Esophagus squamous epithelium (tissue), 5 donors: ENCODE measurements at places on chromosomes 13 and 19.

- peak; percentile 54 for DNase-seq
Observed at GRCh38 chr19:947707-948539, 22.1 kb downstream of the ARID3A start.

DNA sequence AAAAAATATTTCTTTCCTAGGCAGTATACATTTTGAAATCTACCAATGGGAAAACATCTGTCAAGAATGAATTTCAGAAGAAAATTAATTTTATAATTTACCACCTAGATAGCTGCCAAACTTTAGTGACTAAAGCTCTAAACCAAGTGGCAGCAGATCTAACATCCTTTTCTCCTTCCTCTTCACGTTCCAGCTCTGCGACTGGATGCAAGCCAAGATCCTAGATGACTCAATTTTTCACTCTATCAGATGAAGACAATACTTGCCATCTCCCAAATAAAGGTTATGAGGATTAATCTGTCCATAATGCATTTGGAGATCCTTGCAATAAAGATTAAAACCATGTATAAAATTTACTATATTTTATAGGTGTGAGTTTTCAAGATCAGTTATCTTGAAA, 66.7 kb upstream of the MIR17HG start:
- no peak for DNase-seq

- DNase-seq = no peak
Observed at GRCh38 chr13:106349080-106349931, 186.2 kb downstream of the EFNB2 start.

DNA sequence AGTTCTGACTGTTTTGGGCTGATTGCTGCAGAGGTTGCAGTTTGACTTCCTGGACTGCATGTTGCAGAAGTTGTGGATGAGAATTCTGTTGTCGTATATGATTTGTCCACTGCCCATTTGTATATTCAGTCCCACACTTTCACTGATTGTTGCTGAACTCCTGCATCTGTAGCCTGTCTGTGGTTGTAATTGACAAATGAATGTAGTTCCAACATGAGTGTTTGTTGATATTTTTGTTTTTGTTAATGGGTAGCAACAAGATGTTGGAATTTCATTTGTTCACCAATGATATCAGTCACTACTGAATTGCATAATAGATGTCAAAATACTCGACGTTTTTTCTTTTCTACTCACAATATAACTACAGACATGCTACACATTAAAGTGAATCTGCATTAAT, 533.9 kb downstream of the DCT start:
- DNase-seq = no peak

DNA sequence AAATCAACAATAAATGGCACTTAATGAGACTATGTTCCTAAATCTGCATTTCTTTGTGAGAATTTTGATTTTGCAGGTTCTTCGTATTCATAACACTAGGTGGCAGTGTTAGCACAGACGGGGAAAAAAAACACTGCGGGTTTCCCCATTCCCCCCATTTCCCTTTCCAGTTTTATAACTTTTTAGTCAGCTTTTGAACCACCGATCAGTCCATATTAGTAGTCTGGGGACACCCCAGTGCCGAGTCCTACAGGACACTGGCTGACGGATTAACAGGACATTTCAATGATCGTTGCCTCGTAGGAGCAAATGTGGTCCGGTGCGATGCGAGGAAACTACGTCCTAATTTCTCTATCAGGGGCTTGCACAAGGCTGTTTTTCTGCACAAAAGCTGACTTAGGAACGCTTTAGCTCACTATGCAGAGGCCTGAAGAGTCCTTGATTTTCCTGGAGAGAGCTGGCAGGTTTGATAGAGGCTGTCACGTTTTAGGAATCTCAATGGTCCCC, 234.3 kb downstream of the LMO7 start:
- no peak for DNase-seq

- DNase-seq = no peak
Observed at GRCh38 chr13:114104655-114105520, 27.5 kb downstream of the RASA3 start.

GRCh38 chr19:49831592-49831991, 13.5 kb downstream of the MED25 start:
- no peak for DNase-seq

DNA sequence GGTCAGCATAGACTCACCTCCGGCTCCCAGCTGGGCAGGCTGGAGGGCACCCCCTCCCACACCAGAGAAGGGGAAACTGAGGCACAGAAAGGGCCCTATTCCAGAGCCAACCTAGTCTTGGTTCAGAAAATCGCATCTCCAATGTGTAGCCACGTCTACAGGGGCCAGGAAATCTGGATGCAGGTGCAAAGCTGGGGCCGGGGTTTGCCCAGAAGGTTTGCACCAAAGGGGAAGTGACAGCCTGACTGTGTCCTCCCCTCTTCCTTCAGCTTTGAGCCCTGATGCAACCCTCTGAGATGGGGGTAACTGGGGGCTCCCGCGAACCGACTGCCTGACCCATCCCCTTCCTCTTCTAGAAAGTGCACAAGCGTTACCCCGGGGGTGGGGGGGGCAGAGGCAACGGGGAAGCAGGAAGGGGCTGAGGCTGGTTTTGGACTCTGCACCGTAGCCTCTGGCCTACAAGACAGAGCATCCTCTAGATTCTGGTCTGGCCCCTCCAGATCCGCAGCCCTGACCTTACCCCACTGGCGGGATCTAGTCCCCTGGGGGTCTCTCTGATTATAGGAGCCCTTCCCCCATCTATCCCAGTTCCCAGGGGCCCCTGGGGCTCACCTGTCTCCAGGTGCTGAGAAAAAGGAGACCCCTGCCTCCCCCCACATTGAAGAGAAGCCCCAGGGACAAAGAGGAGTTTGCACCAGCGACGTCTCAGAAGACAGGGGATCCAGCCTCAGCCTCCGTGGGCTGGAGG, 1.1 kb upstream of the ONECUT3 start:
- DNase-seq = no peak

DNA sequence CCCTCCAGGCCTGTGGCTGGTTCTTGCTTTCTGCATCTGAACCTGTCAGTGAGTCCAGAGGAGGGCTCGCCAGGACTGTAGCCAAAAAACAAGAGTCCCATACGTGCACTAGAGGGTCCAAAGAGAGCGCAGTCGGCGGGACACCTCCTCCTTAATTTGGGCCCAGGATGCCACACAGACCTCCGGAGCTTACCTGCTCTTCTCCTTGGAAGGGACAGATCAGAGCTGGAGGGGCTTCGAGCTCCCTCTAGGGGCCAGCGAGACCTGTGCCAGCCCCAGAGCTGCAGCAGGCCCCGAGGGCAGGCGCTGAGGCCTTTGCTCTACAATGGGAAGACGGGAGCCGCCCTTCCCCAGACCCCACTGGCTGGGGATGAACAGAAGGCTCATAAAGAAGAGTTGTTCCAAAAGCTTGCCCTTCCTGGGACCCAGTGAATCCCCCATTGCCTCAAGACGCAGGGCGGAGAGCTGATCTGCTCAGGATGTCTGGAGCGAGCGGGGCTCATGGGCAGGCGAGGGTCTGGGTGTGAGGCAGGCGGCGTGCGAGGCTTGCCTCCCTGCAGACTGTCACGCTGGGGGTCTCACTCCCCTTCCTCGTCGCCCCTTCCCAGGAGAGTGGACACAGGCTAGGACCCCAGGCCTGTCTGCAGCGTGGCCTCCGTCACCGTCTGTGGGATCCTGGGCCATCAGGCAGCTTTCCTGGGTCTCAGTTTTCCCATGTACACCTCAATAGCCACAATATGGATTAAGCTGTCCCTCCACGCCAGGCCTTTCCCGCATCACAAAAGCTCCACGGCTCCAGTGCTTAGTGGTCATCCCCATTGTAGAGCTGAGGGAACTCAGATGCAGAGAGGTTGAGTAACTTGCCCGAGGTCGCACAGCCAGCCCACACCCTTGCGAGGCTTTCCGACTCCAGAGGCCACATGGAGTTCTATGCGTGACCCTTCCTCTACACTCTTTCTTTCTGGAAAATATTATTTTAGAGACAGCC, 46.9 kb upstream of the VSTM2B start:
- no peak for DNase-seq

- DNase-seq = no peak
Observed at GRCh38 chr19:54803410-54803809, at the start of gene KIR2DL4. Gene KIR2DL4, plus strand, starts transcription at chr19:54803610. Its CDS starts 42 bp downstream, at chr19:54803652.

DNA sequence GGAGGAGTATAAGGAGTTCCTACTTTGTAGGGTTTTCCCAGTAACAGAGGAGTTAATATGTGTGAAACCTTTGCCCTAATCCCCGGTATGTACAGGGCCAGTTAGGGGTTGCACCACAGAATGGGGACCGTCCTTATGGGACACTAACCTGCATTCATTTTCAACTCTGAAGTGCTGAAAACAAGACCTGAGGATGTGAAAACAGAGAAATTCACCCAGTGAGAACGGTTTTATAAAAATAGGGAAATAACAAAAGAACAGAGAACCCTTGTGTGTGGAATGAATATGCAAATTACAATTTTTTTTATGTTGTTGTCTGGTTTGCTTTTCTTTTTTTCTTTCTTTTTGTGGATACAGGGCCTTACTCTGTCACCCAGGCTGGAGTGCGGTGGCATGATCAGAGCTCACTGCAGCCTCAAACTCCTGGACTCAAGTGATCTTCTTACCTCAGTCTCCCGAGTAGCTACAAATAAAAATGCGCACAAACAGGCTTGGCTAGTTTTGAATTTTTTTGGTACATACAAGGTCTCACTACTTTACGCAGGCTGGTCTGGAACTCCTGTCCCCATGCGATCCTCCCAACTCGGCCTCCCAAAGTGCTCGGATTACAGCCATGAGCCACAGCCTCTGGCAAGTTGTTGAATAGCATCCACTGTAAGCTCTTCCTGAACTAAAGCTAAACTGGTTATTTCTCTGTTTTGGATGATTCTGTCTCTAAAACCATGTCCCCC, 10.6 kb downstream of the CLC start:
- no peak for DNase-seq

DNA sequence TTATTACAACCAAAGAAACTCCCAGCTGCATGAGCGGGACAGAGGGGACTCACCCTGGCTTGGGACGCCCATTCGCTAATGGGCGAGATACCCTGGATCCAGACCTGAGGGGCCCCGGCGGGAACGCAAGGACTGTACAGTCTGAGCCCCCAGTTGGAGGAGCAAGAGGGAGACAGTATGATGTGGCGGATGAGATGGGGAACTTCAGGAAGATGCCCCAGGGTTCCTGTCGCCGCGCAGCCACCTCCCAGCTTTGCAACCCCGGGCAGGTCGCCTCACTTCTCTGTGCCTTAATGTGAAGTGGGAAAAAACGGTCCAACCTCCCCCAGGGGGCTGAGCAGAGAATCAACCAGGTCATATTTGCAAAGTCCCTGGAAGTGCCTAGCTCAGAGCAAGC, 2.5 kb downstream of the NPAS1 start:
- DNase-seq = no peak

- DNase-seq = no peak
Observed at GRCh38 chr19:2823646-2824045, 4.0 kb downstream of the ZNF554 start.

DNA sequence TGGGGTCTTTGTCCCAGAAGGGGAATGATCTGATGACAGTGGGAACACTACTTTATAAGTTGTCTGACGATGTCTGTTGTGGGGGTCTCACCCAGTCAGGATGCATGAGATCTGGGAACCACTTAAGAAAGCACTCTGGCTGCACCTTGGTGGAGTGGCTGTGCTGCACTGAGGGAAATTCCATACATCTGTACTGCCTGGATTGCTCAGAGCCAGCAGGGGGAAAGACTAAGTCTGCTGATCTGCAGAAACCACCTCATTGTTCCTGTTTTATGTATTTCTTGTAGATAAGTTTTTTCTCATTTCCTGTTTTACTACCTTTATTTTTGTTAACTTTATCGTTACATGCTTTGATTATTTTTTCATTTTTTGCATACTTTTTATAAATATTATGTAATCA, 27.3 kb downstream of the ZNF430 start:
- no peak for DNase-seq

DNA sequence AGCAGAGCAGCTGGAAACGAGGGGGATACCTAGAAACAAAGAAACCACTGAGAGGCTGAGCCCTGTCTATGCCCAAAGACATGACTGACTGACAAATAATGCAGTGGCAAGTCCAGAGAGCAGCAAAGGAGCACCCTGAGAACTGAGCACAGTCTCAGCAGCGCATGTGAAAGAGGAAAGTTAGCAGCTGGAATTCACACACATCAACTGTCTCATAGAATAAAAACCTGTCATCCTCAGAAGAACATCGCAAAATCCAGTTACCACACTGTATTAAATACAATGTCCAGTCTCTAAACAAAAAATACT, 24.1 kb upstream of the DLEU7 start:
- DNase-seq = no peak

GRCh38 chr19:53328967-53329366, 4.6 kb upstream of the ZNF845 start:
- no peak for DNase-seq

- no peak for DNase-seq
Observed at GRCh38 chr13:91136806-91137205, 210.7 kb upstream of the MIR17HG start.

DNA sequence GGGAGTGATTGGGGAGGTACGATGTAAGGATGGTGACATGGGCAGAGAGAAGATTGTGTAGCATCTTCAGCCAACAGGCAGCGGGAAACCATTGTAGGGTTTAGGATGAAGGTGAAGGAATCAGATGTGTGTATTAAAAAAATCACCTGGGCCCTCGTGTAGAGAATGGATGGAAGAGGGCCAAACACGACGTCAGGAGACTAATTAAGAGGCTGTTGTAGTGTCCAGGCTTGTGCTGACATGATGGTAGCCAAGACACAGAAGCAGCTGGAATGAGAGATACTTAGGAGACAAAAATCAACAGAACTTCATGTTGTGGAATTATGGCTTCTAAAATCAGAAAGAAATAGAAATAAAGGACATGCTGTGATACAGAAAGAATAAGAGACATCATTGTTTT, 41.2 kb upstream of the ARGLU1 start:
- no peak for DNase-seq

GRCh38 chr19:19452243-19453124, 47.0 kb downstream of the GATAD2A start:
- no peak for DNase-seq

DNA sequence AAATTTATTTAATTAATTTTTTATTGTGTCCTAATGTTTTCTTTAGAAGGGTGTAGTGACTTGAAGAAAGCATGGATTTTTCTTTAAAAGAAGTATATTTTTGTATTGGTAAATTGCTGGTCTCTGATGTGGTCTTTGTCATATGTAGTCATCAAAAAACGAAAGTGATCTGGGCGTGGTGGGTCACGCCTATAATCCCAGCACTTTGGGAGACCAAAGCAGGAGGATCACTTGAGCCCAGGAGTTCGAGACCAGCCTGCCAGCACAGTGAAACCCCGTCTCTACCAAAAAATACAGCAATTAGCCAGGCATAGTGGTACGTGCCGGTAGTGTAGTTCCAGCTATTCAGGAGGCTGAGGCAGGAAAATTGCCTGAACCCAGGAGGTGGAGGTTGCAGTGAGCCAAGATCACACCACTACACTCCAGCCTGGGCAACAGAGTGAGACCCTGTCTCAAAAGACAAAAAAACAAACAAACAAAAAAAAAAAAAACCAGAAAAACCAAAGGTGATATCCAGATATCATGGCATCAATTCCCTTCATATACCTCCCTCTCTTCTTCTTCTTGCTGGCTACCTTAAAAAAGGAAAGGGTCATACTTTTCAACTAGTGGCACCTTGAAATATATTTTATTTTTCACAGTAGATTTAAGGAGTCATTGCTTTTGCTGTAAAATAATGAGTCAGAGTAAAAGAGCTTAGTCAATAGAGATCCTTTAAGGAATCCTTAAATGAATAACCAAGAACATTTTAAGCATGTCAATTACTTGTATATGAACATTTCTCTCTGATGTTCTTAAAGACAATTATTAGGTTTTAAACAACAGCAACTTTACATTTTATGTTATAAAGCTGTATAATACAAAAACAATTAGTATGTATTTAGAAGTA, 19.9 kb downstream of the KCTD4 start:
- DNase-seq = no peak

- DNase-seq = no peak
Observed at GRCh38 chr13:41613984-41614661, 156.8 kb downstream of the RGCC start.
